ENCODE measurements at places on chromosomes 2 and 18.

DNA sequence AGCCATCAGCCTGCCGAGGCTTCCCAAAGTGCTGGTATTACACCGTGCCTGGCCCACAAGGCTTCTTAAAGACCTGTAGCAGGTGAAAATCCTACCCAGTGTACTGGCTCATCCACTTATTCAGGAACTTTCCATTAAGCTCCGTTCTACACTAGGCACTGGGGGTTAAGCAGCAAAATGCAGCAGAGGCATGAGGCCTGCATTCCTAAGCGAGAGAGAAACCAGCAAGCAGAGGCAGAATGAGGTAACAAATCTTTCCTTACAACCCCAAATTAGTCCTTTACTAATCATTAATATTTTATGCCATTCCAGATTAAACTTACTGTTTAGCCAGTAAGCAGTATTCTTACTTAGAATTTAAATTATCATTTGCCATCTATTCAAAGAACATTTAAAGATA, 32.8 kb downstream of the UXS1 start:
- DNase-seq: no peak

DNA sequence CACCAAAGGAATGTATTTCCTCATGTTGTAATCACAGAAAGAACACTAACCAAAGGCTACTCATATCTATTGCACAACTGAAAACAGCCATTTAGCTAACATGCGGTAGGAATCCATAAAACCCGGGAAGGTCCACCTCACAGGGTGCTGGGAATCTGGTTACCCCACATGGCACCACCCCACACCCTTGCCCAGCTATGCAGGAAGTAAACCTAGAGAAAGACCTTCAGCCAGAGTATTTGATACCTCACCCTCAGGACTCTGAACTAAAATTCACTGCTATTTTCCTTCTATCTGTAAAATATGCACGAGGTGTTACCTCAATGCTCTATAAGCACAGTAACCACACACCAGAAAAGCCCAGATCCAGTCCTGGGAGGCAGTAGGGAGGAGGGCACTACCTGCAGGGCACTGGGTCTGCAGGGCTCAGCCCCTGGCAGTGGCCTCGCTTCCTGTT, 45.8 kb downstream of the PTPN2 start:
- DNase-seq: peak; percentile 14

DNA sequence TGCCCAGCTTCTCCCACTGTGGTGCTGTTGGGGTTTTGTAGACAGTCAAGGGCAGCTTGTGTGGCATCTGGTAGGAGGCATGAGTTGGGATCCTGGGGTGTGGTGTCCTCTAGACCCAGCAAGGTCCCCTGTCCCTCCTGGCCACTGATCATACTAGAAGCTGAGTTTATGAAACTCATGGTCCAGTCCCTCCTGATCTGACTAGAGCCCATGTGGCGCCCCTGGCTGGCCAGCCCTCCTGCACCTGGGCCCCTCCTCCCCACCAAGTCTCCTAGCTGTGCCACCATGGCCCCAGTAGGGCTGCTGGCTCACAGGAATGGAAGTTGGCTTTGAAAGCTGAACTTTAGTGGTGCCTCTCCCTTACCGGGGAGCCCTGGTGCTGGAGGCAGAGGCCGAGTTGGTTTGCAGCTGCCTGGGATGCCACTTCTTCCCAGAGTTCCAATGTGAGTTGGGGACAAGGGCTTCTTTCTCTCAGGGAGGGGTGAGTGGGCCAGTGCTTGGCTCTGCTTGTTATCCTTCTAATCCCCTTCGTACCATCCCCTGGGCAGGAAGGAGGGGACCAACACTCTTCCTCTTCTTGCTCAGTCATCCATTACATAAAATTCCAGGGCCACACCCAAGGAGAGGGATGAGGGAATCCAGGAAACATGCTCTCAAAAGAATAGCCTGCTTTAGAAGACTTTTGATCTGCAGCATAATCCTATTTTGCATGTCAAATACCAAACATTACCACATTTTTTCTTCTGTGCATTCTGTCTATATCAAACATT, 37.5 kb upstream of the HAAO start:
- no peak for DNase-seq

GRCh38 chr2:17441055-17441771, 77.0 kb downstream of the RAD51AP2 start:
- DNase-seq: no peak

- no peak for DNase-seq
Observed at GRCh38 chr2:187424146-187424545, 23.9 kb downstream of the CALCRL start.

DNA sequence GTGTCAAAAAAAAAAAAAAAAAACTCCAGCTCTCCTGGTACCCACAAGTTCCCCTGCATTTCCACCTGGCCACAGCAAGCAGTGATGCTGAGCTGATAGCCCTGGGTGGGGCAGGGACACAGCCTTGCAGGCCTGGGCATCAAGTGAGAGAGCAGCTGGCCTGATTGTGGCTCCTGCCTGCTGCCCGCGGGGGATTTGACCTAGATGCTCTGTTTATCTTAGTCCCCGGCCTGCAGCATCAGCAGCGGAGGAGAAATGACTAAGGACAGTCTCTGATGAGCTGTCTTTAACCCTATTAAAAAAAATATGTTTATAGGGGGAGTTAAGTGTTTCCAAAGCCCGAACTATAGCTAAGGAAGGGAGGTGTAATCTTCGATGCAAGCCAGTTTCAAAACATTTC, 102.6 kb downstream of the MTCL1 start:
- no peak for DNase-seq

DNA sequence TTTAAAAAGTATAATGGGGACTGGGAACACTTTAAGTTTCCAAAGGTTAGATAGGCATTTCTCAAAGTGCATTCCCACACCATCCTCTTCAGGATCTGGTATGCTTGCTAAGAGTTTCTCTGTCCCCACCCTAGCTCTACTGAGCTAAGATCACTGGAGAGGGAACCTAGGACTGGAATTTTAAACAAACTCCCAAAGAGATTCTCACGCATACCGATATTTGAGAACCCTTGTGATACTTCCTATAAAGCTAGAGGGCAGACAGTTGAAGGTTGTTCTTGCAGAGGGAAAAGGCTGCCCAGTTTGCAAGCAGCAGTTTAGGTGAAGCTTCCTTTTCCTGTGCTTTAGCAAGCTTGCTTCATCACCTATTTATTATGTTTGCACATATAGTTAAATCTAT, 3.6 kb downstream of the CNRIP1 start:
- no peak for DNase-seq

DNA sequence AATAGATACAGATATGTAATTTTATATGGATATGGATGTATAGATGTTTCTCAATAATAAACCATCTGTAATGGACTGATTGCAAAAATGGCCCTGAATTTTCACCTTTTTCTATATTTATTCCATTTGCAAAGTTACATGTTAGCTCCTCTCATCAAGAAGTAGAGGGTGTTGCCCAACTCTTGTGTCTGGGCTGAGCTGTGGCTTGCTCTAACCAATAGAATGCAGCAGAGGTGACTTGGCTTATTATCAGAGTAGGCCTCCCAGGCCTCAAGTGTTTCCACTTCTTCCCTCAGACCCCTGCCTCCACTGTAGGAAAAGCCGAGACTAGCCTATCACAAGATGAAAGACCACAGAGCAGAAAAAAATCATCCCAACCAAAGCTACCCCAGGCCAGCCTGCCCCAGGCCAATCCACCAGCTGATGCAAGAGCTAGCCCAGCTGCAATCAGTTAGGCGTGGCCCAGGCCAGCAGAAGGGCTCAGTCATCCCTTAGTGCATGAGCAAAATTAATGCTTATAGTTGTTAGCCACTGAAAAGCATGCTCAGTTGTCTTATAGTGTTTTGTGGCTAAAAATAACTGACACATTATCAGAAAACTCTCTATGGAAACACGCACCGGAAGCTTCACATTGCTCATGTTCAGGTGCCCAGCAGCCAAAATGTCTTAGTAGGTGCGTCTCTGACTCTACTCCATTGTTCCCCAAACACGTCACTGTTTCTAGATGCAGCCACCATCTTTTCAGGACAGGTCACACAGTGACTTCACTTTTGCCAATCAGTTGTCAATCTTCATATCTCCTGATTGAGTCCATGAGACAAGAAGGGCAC, 464.0 kb downstream of the FBXO15 start:
- DNase-seq: no peak

DNA sequence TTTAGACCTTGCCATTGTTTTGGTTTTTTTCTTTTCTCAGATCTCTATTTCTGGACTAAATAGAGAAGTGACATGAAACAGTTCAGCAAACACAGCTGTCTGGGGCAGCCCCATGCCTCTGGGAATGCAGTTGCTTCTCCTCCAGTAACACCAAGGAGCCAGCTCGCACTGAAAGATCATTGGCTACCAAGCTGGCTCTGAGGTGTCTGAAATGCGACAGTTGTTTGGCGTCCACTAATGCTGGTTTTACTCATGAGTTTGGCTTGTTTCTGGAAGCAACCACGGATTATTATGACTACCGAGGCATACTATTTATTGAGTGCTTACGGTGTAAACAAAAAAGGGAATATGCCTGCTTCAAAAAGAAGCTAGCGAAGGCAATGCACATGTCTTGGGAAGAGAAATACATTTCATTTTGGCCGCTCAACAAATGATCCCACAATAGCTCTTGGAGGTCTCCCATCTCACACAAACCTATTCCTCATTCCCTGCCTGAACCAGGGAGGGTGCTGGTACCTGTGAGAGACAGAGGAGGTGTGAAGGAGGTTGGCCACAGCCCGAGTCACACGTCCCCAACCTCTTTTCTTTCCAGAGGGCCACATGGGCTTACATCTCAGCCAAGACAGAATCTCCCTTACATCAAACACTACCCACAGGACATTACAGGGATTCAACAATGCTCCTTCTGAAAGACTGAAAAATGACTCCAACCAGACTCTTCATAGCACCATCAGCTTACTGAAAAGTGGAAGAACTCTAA, 37.5 kb upstream of the NEB start:
- no peak for DNase-seq

DNA sequence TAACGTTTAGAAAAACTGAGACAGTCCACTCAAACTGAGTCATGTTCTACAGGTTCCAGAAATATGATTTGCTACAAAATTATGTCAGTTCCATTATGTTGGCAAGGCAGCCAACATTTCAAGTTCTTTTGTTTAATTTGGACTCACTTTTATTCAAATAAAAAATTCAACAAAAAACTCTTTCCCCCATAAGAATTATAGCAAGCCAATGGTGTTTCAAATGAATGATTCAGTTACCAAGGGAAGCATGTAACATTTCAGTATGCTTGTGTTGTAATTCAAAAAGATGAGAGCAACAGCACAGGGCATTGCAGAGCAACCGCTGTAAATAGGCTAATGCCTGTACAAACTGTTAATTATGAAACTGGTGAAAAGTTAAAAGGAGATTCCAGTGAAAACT, 140.8 kb downstream of the FIGN start:
- DNase-seq: no peak

DNA sequence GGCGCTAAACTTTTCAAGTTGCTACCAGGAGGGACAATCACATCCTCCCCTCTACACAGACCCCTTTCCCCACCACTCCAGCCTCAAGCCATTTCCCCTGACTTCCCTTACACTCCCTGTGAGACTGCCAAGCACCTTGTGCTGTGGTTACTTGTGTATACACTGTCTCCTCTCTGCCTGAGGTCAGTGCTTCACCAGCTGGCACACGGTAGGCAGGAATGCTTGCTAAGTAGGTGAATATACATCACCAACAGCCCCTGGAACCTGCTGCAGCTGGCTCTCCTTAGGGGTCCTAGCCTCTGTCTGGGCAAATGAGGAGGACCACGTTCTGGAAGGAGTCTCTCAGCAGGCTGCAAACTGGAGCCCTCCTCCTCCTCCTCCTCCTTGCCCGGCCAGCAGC, 38.3 kb upstream of the ACAA2 start:
- DNase-seq: no peak

- DNase-seq: no peak
Observed at GRCh38 chr2:236205867-236206645, 37.9 kb upstream of the GBX2 start.

GRCh38 chr2:237480988-237481525, 6.0 kb upstream of the MLPH start:
- DNase-seq: no peak

- no peak for DNase-seq
Observed at GRCh38 chr18:3625742-3626091, 175.7 kb downstream of the TGIF1 start.

DNA sequence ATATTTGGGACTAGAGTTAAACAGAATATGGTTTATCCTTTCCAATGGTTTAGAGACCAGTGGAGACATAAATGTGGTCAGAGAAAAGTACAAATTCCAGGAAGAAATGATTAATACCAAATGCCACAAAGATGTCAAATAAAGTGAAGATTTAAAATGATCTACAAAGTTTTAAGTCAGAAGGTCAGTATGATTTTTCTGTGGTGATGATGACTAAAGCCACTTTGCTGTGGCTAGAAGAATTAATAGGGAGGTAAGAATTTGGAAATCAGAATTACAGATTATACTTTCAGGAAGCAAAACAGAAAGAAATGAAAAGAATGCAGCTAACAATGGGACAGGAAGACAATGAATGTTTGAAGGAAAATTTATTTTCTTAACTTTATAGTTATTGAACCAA, 91.5 kb upstream of the CDH7 start:
- no peak for DNase-seq

DNA sequence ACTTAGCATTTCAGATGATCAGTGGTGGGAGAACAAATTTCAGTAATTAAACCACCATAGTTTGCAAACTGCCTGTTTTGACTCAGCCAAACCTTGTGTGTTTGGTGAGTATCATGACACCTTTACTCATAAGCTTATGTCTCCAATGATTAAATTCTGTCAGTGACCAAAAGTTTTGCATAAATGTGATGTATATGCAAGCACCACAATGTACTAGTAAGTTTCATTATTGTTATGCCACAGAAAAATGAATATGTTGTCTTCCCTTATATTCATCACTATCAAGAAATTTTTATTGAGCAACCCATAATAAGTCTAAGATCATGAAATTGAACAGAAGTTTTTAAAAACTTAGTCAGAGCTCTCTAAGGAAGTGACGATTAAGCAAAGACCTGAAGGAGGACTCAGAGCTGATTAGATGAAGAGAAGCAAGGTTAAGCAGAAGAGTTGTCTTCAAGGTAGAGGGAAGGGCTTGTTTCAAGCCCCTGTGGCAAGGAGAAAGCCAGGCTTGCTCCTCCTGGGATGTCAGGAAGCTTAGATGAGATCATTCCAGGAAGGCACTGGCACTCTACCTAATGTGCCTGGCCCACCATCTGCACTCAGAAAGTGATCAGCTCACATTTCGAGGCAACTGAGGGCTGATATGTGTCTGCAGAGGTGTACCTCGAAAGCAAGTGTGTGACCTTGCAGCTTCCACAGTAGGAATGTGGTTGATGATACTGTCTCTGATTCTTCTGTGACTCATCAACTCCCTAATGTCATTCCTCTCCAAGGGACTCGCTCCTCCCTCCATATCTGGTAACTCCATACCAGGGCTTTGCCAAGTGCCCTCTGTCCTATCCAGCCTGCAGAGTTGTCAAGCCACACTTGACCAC, 54.7 kb downstream of the KCTD18 start:
- DNase-seq: no peak

GRCh38 chr2:226934546-226935201, 98.8 kb downstream of the RHBDD1 start:
- no peak for DNase-seq

DNA sequence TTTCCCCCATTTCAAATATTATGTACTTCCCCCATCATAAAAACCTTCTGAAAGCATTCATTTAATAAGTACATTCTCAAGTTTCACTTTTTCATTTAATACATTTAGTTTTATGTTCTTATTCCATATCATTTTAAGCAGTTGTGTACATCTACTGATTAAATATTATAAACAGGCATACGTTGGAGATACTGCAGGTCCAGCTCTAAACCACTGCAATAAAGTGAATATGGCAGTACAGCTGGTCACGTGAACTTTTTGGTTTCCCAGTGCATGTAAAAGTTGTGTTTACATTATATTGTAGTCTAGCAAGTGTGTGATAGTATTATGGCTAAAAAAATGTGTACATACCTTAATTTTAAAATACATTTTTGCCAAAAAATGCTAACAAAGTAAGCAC, 48.7 kb downstream of the TET3 start:
- no peak for DNase-seq
